ENCODE measurements at places on chromosomes 2 and 18.
A peak's percentile ranks its signal among the peaks of the same experiment; 100 is the strongest.

GRCh38 chr2:232898592-232899543 lies 28.8 kb downstream of the SNORC start:
- DNase-seq, result no peak

DNA sequence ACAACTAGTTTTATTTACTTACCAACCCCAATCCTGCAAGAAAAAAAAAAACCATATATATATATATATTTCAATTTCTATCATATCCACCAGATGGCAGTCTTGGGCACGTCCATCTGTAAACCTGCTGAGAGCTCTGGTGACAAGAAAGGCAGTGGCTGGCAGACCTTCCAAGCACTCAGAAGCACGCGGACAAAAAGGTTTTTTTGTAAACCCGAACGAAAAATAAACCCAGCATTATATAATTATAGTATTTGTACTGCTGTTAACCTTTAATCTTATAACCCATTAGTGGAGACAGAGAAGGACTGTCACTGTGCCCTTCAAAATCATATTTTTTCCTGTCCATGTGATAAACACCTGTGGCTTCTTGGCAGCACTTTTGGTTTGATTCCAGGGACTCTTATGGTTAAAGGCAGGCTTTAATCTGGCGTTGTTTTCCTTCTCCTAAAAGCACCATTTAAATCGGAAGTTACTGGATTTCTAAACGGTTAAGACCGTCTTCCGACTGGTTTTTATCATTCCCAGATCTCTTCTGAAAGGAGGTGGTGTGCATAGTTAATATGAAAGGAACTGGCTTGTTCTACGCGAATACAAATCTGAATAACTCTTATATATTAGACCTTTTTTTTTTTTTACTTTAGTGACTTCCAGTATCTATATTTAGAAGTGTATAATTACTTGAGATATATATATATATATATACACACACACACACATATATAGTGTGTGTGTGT lies 31.0 kb upstream of the SLC3A1 start:
- DNase-seq, result peak; percentile 51

GRCh38 chr2:159942146-159942545 lies 120.3 kb downstream of the PLA2R1 start:
- DNase-seq, result no peak

DNA sequence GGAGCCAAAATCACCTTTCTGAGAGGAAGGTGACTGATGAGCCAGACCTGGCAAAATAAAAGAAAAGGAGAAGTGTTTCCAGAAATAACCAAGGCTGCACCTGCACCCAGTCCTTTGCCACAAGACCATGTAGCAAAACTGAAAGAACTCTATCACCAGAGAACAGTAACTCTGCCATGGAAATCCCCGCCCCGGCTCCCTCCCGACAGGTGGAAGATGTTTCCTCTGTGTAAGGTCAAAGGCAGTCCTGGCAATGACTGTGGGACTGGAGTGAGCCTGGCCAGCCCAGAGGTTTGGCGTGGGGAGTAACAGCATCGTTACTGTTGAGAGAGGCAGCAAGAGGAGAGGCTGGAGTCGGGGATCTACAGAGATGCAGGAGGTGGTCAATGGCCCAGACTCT lies 42.3 kb downstream of the SPRED2 start:
- DNase-seq, result no peak

- no peak for DNase-seq
These were observed 3.6 kb downstream of the SOX11 start for GRCh38 chr2:5695654-5696403.

DNA sequence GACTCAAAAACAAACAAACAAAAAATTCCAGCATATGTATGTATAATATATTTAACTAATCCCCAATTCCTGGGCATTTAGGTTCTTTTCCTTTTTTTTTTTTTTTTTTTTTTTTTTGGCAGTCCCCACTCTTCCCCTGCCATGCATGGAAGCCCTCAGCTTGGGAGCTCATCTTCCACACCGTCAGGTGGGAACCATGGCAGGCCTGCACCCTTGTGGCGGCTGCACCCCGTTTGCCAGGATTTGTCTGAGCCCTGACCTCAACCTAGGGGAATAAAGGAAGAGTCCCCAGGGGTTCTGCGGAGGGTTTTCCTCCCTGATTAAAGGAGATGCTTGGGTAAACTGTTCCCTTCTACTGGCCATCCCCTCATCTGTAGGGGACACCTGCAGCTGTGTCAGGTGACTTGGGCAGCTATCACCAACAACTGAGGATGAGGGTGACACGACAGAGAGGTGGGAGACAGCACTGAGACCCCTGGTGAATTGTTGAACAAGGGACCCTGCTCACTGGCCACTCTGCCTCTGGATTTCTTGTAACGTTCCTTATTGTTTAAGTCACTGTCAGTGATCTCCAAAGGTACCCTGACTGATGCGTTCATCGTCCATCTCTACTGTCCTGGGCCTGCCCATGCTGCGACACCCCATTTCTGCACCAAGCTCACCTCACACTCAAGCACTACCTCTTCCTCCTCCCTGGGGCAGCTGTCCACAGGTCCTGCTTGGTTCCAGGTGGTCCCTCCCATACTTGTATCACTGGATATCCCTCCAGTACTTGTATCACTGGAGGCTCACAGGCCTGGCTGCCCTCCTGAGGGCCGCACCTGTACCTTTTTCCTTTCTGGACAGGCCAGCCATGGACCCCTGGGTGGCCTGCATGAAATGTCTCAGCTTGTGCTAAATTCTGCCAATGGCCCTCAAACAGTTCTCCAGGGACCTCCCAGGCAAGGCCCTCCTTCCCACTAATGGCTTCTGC lies 14.5 kb downstream of the TMEM185B start:
- DNase-seq, result no peak

GRCh38 chr18:79566771-79567431 lies 112.7 kb upstream of the CTDP1 start:
- DNase-seq, result no peak

GRCh38 chr18:78857314-78858150 lies 122.1 kb upstream of the SALL3 start:
- DNase-seq, result no peak

DNA sequence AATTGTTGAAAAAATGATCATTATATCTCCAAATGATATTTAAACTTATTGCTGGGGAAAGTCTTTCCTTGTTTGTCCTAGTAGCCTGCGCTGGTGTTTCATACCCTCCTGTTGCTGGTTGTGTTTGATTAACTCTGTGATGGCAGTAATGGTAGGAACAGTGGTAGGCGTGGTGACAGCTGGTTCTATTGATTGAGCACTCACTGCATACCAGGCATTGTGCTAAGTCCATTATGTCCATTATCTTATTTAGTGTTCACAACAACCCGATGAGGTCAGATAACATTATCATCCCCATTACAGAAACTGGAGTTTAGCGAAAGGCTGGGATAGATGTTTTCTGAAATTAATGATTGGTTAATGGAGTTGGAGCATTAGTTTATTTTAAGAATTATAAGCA lies 77.8 kb upstream of the STON1 start:
- no peak for DNase-seq

DNA sequence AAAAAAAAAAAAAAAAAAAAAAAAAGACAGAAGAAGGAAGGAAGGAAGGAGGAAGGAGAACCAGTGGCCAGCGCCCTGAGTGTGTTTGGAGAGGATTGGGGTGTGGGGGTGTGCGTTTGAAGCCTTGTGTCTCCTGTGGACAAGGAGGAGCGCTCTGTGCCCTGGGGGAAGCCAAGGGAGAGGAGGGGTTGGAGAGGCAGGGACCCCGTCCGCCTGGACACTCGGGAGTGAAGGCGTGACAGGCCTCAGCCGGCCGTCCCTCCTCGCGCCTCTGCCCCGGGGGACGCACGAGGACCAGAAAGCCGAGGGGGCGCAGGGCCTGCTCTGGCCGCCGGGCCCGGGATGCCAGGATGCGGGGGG lies 44.9 kb downstream of the SERTAD2 start:
- DNase-seq, result no peak

- DNase-seq, result no peak
These were observed 47.1 kb downstream of the CENPO start for GRCh38 chr2:24840164-24840869.

DNA sequence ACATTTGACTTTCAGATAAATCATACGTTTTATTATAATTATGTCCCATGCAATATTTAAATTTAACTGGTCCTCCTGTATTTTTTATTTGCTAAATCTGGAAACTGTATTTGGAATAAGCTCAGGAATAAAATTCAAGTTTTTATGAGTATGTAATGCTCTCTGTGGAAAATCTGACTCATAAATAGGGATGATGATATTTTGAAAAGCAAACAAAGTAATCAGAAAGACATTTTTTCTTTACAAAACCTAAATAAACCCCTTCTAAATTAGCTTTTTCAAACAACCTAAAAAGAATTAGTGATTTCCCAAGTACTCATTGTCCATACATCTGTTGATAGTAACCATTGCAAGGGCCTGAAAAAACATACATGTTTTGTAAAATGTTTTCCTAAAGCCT lies 41.1 kb downstream of the ASB1 start:
- no peak for DNase-seq

GRCh38 chr2:183811281-183811680 lies 687.0 kb downstream of the NUP35 start:
- no peak for DNase-seq

- DNase-seq, result no peak
These were observed 275.3 kb downstream of the ALPK2 start for GRCh38 chr18:58353581-58353980.

DNA sequence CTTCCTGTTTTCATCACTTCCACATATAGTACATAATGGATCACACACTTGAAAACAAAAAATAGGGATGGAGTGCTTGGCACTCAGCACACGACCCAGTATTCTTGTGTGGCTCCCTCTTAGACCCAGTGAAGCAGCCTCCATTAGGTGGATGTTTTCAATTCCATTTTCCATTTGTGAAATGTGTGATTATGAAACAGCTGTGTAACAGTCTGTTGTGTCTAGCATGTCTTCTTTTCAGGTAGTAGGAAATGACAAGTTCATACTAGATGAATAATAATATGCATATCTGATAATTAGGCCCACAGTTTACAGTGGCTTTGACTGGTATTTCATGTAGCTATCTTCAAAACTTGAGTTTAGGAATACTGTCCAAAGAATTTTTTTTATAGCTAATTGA lies 35.5 kb downstream of the EML6 start:
- DNase-seq, result no peak

GRCh38 chr2:123717636-123718334 lies 307.3 kb upstream of the CNTNAP5 start:
- no peak for DNase-seq

GRCh38 chr2:159110784-159111183 lies 142.3 kb downstream of the TANC1 start:
- no peak for DNase-seq

DNA sequence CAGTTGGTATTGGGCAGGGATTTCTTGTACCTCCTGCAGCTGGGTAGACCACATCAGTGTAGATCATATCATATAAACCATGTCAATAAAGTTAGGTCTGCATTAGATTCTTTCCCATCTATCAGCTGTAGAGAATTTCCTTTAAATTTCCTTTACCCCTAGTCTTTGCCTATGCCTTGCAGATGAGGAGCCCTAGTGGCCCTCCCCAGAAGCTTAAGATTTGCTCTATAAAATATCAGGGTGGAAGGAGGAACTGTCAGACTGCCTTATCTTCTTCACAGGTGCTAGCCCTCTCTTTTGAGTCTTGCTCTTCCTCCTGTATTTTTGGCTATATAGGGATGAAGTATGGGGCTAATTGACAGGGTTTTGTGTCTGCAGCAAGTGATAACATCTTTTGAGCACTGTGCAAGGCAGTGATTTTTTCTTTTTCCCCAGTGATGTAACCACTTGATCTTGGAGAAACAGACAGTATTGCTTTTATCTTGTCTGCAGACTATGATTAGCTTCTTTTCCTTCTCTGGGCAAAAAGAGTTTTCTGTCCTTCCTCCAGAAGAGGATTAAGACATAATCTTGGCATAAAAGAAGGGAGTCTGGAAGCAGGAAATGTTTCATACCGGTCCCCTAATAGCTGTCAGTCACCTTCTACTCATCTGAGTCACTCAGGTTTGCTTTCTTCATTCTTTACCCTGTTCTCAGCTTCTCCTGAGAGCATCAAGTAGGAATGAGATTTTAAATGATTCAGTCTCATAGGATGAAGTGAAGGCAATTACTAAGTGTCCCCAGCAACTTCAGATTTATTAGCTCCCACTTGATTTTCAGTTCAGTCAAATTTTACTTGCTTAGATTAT lies 286.4 kb downstream of the CDH19 start:
- no peak for DNase-seq
